Forelimb muscle (tissue), 1 donor: ENCODE measurements at places on chromosomes 3 and 15.

- DNase-seq, result no peak
Measured at GRCh38 chr3:88010810-88011209, 48.0 kb downstream of the CGGBP1 start.

- DNase-seq, result no peak
Measured at GRCh38 chr3:56764904-56765547, 36.7 kb downstream of the ARHGEF3 start.

- peak; percentile 45 for DNase-seq
Measured at GRCh38 chr3:114687151-114687550, 393.3 kb downstream of the TIGIT start.

DNA sequence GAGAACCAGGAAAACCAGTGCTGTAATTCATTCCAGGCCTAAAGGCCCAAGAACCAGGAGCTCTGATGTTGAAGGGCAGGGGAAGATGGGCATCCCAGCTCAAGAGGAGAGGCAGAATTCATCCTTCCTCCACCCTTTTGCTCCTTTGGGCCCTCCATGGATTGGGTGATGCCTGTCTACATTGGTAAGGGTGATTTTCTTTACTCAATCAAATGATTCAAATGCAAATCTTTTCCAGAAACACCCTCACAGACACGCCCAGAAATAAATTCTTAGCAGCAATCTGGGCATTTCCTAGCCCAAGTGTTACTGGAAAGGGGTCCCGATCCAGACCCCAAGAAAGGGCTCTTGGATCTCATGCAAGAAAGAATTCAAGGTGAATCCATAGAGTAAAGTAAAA, 17.6 kb upstream of the APOD start:
- no peak for DNase-seq

DNA sequence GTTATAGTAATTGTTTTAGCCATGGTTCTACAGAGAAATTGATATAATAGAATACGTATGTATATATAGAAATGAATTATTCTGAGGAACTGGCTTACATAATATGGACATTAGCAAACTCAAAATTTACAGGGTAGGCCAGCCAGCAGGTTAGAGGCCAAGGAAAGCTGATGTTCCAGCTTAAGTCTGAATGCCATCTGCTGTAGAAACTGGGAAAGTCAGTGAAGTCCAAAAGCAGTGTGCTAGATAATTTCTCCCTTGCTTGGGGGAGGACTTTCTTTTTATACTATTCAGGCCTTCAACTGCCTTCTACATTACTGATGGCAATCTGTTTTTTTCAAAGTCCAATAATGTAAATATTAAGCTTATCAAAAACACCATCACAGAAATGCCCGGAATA, 1174.7 kb downstream of the ZPLD1 start:
- DNase-seq, result no peak

DNA sequence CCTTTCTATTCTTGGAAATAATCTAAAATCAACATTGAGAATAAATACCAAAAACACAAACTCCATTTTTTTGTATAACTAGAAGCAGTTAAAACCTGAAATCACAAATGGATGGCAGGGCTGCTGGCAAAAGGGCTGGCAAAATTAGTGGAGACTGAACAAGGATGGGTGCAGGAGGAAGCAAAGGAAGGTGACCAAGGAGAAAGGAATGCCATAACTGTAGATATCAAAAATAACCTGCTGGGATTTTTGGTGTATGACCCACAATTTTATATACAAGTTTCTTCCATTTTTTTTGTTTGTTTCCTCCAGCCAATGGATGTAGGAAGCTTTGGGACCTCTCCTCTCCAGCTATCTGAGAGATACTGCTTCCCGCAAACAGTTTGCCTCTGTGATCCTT, 12.7 kb downstream of the CFAP44 start:
- no peak for DNase-seq

GRCh38 chr3:50195501-50196252, 4.3 kb downstream of the GNAT1 start:
- DNase-seq, result no peak

GRCh38 chr3:124942613-124943012, 8.1 kb upstream of the MUC13 start:
- DNase-seq, result no peak

DNA sequence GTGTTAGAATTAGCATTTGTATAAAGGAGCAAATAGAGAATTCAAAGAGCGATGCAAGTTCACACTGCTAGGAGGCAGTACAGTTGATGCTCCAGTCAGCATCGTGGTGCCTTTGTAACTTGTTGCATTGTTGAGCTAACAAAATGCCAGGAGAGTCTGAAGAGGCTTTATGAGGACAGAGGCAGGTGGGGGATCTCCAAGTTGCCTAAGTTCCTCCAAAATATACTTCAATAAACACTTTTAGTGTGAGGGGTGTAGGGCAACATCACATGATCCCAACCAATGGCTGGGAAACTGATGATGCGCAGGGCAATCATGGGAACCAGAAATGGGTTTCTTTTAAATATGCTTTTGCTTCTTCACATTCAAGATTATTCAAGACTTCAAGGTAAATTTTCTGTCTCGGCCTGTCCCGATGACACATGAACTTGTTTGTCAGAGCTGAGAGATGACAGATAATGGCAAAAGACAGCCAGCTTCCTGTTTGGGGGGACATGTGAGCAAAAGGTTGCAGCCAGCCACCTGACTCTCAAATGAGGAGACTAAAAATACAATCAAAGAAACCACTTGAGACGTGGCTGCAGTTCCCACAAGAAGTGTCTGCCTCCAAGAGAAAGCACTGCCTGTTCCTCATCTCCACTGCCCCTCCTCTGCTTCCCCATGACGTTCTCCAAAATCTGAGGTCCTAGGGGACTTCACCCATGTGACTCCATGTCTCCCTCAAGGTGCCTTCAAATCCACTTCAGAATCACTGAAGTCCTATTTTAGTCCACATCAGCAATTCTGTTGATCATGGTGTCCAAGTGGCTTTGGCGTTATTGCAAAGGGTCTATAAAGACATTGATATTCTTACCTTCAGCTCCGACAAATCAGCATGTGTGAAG, 39.3 kb downstream of the KLHL6 start:
- no peak for DNase-seq

DNA sequence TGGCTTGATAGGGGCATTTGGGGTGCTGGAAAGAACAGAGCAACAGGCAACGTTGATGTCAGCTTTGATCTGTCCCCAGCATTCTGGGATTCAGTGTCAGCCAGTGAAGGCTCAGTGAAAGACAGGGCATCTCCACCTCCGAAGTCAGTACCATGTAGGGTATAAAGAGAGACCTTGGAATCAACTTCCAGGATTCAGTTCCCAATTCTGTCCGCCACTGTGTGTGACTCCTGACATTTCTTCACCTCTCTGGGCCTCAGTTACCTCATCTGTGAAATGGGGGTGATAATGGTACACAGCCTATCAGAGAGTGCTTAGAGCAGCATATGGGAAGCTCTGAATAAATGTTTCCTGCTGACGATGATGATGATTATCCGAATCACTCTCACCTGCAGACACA, 55.6 kb upstream of the FLNB start:
- DNase-seq, result no peak

DNA sequence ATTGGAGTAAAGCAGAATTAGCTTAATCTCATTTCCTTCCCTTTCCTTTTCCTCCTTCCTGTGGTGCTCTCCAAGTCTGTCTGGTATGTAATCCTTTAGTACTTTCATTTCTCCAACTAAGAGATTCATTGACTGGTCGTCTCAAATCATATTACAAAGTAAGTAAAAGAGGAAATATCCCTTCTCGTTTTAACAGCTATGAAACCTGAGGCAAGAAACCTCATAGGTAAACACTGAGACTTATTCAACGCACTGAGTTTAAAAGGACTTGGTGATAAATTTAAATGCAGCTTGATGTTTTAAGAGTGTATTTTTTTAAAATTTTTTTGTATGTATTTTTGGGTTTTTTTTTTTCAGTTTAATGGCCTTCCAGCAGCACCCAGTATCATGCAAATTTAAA, 117.2 kb upstream of the LRRC3B start:
- no peak for DNase-seq

DNA sequence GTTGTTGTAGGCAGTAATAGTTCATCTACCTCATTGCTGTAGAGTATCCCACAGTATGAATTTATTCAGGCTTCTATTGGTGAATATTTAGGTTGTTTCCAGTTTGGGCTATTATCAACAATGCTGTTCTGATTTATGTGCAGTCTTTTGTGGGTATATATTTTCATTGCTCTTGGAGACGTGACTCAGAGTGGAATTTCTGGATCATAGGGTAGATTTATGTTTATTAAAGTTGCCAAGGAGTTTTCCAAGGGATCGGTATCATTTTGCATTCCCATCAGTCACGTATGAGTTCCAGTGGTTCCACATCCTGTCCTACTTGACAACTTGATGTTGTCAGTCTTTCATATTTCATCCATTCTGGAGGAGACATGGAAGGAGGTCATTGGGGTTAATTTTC, 8.4 kb upstream of the HRH1 start:
- DNase-seq, result no peak

DNA sequence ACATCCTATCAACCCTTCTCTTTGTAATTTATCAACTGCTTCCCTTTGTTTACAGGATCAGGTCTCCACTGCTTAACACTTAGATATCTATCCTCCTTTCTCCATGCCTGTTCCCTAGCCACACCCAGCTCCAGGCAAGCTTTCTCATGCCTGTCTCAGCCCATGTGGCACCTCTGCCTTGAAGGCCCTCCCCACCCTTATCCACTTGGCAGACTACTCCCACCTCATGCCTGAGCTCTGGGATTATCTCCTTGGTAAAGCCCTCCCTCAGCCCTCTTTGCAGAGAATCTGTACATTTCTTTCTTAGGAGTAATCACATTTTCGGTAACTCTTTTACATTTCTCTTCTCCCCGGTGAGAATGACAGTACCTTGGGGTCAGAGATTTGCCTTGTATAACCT, 96.0 kb downstream of the ATP1B3 start:
- DNase-seq, result no peak

DNA sequence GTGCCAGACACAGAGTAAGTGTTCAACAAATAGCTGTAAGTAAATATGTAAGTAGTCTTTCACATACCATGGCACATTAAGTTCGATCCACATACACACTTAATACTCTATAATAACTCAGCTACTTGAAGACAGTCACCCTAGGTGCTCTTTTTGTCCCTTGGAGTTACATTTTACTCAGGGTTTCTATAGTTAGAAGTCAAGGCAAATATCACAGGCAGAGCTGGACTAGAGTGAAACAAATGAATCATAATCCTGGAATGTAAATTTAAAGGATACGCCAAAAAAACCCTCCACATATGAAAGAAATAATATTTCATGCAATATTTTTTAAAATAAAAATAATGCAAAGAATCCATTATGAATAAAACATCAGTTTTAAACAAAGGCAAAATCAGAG, 461.8 kb downstream of the MAGI1 start:
- DNase-seq, result no peak

DNA sequence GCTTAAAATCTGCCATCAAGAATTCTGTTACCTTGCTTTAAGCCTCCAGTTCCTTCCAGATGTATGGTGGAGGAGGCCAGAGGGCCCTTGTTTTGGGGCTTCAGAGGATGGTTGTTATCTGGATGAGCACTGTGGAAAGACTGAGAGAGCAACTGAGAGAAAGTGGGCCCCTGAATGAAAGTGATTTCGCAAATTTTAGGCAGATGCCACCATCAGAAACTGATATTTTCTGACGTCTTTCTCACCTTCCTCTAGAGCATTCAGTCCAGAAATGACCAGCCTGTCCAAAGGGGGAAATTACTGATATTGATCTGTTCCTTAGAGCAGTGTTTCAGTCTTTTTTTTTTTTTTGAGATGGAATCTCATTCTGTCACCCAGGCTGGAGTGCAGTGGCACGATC, 13.4 kb downstream of the B3GNT5 start:
- no peak for DNase-seq

DNA sequence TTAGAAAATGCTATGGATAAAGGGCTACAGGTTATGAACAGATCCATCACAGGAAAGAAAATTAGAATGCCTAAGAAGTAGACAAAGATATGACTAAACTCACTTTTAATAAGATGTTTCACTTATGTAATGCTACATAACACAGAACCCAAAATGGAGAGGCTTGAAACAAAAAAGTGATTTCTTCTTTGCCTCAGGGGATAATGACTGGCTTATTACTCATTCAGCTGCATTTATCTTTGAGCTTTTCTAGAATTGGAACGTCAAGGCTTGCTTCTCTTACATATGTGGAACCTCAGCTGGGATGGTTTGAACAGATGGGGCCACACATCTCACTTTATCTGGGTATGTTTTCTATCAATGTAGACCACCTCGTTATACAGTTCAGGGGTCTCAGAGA, 120.6 kb upstream of the EPHA3 start:
- DNase-seq, result no peak

GRCh38 chr3:143283432-143284128, 164.0 kb downstream of the CHST2 start:
- no peak for DNase-seq

DNA sequence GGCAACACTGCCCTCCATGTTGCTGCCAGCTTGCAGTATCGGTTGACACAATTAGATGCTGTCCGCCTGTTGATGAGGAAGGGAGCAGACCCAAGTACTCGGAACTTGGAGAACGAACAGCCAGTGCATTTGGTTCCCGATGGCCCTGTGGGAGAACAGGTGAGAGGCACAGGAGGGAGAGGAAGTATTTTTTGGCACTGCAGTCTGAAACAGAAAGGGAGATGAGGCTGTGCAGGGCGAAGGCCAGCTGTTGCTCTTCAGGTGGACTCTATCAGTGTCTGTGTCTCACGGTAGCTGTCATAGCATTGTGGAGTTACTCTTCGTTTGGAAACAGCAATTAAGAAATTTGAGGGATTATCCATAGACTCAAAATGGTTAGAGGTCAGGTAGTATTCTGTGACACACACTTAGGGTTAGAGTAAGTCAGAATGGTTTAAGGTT, 8.0 kb downstream of the NFKBIZ start:
- DNase-seq, result no peak

DNA sequence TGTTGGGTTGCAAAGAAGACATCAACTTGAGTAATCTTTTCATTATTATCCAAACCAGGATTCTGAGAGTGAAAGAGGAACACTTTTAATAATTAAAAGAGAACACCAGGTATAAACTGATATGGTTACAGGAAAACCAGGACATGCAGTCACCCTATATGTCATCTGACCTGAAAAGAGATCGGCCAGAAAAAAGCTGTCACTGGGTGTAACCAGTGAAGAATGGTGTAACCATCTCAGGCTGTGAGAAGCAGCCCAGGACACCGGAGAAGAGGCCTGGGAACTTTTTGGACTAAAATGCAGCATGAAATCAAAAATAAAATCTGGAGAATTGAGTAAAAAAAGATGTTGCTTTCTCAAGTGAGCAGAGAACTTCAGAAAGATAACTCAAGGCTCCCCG, 10.1 kb upstream of the CCDC80 start:
- DNase-seq, result no peak

GRCh38 chr3:101758224-101758623, 20.8 kb upstream of the NXPE3 start:
- DNase-seq, result no peak

DNA sequence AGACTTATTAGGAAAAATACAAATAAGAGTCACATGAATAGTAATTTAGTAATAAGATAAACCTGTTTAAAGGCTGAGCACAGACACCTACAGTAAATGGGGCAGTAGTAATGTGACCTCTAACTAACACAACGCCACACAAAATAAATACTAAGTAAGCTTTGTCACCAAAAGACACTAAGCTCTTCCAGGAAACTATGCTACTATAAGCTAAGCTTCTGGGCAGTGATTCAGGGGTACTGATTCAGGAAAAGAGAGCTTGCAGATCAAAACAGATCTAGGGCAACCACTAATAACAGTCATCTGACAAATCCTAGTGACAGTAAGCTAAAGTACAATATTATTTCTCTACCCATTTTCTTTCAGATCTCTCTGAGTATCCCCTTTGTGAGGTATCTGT, 68.8 kb downstream of the PLOD2 start:
- no peak for DNase-seq
